ENCODE measurements at places on chromosomes 3 and 15. TPM values are rescaled to one million over a fixed set of nuclear protein-coding genes. Genes with fewer than 3 reads are reported as not detected.

LIPC gene
- total RNA-seq: not detected

DNA sequence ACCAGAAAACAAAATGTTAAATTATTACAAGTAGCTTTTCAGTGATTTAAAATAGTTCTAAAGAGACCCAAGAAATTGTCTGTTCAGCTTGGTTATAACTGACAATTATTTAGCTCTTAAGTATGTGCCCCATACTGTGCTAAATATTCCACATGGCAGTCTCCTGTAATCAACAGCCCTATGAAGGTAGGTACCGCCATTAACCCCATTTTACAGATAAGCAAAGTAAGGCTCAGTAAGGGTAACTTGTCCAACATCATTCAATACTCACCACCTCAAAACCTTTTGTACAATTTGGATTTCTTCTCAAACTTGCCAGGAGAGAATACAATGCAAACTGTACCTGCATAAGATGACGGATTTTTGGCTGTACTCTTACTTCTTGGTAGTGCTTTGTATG is 33.9 kb downstream of the ADPGK start:
- DNase-seq: no peak

DNA sequence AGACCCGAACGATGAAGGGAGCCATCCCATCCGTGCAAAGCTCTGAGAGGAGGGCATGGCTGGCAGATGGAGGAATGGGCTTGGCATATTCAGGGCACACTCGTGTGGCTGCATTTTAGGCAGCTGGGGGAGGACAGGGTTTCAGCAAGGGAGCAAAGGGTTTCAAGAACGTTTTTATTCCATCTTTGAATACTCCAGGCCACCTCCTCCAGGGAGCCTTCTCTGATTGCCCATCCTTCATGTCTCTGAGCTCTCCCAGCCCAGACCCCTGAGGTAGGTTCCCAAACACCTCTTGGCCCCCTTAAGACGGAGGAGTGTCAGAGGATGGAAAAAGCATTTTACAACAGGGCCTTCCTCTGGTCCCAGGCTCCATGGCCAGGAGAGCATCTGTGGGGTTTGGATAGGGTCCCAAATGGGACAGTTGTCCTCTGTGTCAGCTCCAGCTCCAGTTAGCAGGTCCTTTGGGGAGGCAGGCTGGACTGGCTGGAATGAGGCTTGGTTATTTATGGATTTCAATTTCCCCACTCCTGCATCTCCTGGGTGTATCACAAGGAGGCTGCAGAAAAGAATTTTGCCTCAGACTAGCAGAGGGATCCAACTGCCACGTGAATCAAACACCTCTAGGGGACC is 17.7 kb upstream of the SLC6A1 start:
- DNase-seq: no peak

TERC gene
- 12.0 TPM for total RNA-seq

DNA sequence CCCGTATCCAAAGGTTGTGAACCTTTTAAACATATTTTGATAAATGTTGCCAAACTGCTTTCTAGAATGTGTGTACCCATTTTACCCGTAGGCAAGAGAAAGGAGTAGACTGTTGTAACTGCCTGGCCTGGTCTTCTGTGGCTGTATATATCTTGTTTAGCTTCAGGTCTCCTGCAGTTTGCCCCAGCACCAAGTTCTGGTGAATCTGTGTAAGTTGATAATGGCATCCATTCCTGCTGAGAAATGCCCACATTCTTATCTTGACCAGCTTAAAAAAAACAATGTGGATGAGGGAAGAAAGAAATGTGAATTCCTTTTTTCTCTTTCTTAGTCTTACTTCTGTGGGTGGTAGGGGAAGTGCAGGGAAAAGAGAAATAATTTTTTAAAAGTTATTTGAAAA is 53.3 kb upstream of the TLE3 start:
- DNase-seq: no peak

RASGRF1 gene
- total RNA-seq: not detected

SERPINI2 gene
- not detected for total RNA-seq

GOLGA6C gene
- total RNA-seq: not detected

DNA sequence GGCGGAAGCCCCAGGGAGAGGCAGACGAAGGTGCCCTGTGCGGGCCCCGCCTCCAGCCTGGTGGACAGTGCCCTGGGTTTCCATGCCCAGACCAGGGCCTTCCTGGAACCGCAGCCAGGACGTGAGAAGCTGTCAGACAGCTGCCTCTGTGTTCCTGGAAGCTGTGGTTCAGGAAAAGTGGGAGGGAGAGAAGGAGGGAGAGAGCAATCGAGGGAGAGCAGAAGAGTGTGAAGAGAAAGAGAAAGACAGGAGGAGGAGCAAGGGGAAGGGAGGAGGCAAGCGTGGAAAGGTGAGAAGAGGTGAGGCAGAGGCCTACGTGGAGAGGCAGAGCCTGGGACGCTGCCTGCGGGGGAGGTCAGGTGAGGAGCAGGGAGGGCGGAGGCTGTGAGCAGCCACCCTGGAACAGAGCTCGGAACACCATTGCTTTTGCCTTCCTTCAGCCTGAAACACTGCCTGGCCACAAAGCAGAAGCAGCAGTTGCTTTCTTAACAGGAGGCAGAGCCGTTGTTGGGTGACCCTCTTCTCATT is 18.6 kb downstream of the ZDHHC19 start:
- peak; percentile 38 for DNase-seq

- DNase-seq: no peak
Observed at GRCh38 chr3:19595884-19596283, 338.1 kb downstream of the EFHB start.

GRCh38 chr3:120449251-120449650 is 1.5 kb downstream of the FSTL1 start:
- DNase-seq: no peak

- no peak for DNase-seq
Observed at GRCh38 chr15:62334536-62334935, 169.5 kb upstream of the C2CD4B start.

GUCA1C gene
- not detected for total RNA-seq

DNA sequence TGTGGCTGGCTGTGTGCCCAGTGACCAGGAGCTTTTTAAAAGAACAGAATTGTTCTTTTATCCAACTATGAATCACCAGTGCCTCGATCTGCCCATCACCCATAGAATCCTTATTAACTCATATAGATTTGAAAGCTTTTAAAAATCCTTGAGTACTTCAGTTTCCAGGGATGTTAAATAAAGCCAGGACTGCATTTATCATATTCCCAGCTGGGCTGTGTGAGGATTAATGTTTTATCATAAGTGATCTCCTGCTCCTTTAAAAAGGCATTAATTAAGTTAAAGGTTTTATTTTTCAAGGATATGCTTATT is 234.0 kb downstream of the MYRIP start:
- DNase-seq: no peak

ZBED2 gene
- not detected for total RNA-seq

LAMB2 gene
- 154 TPM for total RNA-seq

GRCh38 chr3:196357905-196358304 is 19.7 kb upstream of the TM4SF19 start:
- DNase-seq: no peak

GRCh38 chr3:61701011-61701410 is 139.6 kb downstream of the PTPRG start:
- no peak for DNase-seq

- DNase-seq: no peak
Observed at GRCh38 chr15:92687195-92687602, 31.6 kb upstream of the FAM174B start.

DNA sequence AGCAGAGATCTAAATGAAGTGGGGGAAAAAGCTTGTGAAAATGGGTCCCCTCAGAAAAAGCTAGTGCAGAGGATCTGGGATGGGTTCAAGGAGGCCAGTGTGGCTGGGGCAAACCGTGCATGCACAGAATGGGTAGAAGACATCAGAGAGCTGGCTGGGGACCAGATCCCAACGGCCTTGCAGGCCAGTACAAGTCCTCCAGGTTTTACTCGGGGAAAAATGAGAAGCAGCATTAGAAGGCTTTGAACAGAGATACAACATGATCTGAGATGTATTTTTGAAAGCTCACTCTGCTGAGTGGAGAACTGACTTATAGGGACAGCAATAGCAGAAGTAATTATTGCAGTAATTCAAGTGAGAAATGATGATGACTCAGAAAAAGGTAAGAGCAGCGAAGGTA is 114.5 kb downstream of the HERC1 start:
- DNase-seq: peak; percentile 25

CCR4 gene
- total RNA-seq: not detected

DUOXA1 gene
- not detected for total RNA-seq

GRCh38 chr3:192373586-192373985 is 353.8 kb downstream of the FGF12 start:
- DNase-seq: no peak

STRIT1 gene
- 507 TPM for total RNA-seq

Data from gastrocnemius medialis (tissue), 4 donors.